Stimulated activated CD8-positive, alpha-beta memory T cell treated with anti-CD3 and anti-CD28 coated beads, Interleukin-12 subunit alpha, Interleukin-12 subunit beta, amount 100 ng/mL, for 1 hour (primary cell): ENCODE measurements at places on chromosomes 5 and 9.

GRCh38 chr5:108615216-108615615 is 132.5 kb upstream of the FER start:
- no peak for DNase-seq

- DNase-seq = no peak
Measured at GRCh38 chr5:159978358-159978757, 30.6 kb upstream of the TTC1 start.

DNA sequence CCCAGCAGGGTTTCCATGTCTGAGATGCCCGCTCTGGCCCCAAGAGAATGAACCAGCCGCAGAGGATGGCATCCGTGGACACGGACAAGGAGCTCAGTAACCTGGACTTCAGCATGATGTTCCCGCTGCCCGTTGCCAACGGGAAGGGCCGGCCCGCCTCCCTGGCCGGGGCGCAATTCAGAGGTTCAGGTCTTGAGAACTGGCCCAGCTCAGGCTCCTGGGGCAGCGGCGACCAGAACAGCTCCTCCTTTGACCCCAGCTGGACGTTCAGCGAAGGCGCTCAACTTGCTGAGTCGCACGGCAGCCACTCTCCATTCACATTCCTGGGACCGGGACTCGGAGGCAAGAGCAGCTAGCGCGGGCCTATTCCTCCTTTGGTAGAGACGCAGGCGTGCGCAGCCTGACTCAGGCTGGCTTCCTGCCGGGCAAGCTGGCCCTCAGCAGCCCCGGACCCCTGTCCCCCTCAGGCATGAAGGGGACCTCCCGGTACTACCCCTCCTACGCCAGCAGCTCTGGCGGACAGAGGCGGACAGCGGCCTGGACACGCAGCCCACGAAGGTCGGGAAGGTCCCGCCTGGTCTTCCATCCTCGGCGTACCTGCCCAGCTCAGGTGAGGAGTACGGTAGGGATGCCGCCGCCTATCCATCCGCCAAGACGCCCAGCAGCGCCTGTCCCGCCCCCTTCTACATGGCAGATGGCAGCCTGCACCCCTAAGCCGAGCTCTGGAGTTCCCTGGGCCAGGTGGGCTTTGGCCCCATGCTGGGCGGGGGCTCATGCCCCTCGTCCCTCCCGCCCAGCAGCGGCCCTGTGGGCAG is 74.4 kb downstream of the INSL6 start:
- no peak for DNase-seq

GRCh38 chr5:87770601-87771121 is 357.9 kb upstream of the CCNH start:
- DNase-seq = no peak

DNA sequence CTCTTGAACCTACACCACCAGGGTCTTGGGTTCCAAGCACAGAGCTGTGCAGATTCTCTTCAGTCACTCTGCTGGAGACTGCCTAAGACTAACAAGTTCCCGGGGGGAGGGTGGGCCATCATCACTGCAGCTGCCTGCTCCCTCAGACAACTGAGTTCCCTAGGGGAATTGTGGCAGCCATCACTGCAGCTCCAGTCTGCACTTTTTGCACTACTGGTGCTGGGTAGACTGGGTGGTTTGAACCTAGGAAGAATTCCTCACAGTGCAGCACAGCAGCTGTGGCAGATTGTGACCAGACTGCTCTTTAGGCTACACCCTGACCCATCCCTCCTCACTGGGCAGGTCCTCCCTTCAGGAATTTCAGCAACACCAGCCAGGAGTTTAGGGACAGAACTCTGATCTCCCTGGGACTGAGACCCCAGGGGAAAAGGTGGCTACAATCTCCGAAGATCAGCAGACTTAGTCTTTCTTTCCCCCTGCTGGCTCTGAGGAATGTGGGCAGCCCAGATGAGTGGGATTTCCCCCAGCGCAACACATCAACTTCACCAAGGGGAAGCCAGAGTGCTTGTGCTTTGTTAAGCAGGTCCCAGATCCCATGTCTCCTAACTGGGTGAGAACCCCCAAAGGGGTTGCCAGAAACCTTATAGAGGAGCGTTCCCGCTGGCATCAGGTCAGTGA is 30.9 kb upstream of the RGMB start:
- DNase-seq = no peak

GRCh38 chr9:90741036-90741435 is 60.6 kb upstream of the SYK start:
- DNase-seq = no peak
